ENCODE measurements at places on chromosomes 12 and 14. TPM values are rescaled to one million over a fixed set of nuclear protein-coding genes. Genes with fewer than 3 reads are reported as not detected.

The CLEC1A gene
- 1.0 TPM for total RNA-seq

The GLS2 gene
- total RNA-seq, result not detected

The KRT6A gene
- total RNA-seq, result 1.6 TPM

The COL2A1 gene
- 88.2 TPM for total RNA-seq

The CCDC60 gene
- not detected for total RNA-seq

The SRSF5 gene
- 77.2 TPM for total RNA-seq

The CAMKK2 gene
- total RNA-seq, result 12.5 TPM

The RNASE1 gene
- total RNA-seq, result 113 TPM

The BTG1 gene
- 26.1 TPM for total RNA-seq

The RPGRIP1 gene
- total RNA-seq, result not detected

The TMPRSS12 gene
- not detected for total RNA-seq

The PPM1H gene
- 4.2 TPM for total RNA-seq

Data from skeletal muscle tissue (tissue), 5 donors.